Amniotic epithelial cell (primary cell): ENCODE measurements at places on chromosomes 12 and 14.

DNA sequence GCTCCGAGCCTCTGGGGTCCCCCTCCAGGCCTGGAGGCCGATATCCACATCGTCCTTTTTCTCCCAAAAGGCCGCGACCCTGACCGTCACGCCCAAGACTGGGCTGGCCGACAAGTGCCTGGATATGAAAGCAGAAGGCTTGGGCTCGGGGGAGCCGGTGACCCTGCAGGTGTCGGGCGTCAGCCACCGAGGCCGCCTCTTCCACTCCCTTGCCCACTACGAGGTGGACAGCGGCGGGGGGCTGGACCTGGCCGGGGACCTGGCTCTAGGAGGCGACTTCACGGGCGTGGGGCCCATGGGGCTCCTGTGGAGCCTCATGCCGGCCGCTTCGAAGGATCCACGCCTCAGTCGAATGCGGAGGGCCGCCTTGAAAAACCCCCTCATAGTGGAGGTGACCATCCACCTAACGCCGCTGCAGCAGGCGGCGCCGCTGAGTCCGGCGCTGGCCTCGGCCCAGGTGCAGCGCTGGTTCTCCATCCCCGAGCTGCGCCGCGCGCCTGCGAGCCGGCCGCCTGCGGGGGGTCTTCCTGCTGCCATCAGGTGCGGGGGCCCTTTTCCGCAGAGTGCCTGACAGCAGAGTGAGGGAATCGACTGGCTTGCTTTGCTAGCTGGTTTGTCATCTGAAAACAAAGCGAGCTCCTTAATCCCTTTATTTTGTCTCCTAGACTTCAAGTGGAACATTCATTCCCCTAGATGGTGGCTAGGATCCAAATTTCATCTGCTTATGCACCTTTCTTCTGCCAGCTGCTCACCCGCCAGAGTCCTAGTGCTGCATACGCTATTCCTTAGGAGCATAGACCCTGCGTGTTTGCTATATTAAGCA is 10.6 kb upstream of the DNAL1 start:
- DNase-seq: no peak

GRCh38 chr12:64781280-64782190 is 22.3 kb upstream of the GNS start:
- no peak for DNase-seq

- no peak for DNase-seq
Observed at GRCh38 chr14:101954501-101954900, 9.9 kb upstream of the DYNC1H1 start.

DNA sequence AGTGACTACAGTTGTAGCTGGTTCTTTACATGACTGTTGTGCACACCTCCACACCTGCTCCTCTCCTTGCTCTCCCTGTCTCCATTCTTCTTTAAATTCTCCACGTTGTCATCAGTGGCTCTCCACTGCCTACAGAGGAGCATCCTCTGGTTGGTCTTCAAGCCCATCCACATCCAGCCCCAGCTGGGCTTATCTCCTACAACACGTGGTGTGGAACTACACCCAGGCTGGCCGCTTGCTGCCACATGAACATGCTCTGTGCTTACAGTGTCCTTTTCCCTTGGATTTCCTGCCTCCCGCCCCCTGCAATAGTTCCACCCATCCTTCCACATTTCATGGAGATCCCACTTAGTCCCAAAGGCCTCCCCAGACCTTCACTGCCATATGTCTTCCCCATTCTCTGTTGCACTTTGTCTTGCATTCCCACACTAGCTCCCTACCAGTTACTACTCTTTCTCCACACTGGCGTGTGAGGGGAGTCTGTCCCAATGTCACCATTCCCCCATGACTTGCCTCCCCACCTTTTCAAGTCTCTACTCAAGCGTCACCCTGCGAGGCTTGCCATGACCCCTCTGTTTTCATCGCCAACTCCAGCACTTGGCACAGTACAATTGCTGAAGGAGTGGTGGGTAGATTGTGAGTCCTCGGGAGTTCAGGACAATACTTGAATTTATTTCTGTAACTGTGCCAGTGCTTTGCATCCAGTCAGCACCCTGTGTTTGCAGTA is 9.8 kb upstream of the MCRS1 start:
- DNase-seq: no peak

DNA sequence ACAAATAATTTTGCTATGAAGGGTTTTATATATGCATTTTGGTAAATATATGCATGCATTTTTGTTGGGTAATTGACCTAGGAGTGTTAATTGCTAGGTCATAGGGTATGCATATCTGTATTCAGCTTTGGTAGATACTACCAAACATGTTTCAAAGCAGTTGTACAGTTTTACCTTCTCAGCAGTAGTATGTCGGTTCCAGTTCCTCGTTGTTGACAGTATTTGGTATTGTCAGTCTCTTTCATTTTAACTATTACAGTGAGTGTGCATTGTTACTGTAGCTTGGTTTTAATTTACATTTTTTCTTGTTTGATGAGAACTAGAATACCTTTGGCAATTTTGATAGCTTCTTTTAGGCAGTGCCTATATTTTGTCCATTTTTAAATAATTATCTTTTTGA is 98.9 kb downstream of the ARID2 start:
- DNase-seq: no peak

DNA sequence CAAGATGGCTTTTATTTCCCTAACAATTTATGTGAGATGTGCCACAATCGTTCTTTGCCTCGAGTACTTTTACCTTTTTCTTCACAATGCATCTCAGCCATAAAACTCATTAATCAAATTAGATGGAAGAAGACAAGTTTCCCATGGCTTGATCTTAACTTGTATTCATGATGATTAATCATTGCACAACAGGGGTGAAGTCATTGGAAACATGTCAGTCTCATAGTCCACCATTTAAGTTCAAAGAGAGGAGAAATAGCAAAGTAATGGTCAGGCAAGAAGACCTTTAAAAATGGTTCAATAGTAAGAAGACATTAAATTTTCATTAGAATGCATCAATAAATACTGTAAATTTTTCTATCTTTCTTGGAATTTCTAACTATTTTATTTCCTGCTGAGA is 136.3 kb downstream of the FOXG1 start:
- no peak for DNase-seq

DNA sequence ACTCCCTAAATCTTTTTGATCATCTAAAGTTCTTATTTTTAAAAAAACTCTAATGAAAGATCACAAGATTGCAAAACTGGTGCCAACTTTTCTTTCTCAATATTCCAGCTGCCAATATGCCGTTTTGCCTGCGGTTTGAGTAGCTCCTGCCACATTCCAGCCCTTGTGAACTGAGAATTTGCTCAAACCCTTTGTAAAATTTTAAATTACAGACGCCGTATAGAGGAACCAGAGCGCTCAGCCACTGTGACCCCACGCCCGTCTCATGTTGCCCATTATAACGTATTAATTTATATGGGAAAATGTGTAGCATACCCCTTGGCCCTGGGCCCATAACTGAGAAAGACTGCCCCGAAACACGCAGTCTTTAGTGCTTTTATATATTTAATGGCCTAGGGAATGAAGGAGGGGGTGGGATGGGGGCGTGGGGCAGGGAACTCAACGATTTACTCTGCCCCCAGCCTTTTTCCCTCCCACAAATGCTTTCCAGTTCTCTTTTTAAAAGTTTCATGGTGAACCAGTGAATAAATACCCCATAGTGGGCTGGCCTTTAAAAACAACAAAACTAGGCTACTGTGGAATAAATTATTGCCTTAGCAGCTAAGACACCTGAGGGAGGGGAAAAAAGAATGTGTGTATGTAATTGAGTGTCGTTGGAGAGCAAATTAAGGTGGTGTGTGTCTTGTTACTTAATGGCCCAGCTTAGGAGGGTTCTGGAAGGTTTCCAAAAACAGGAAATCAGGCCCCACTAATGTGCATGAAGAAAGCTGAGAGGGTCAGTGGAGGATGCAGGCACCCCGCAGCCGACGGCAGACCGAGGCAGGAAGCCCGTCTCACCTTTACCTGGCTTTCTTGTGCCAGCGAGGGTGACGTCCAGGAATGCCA is 45.7 kb upstream of the RFLNA start:
- DNase-seq: no peak

- DNase-seq: no peak
Observed at GRCh38 chr14:96863327-96863985, 66.3 kb downstream of the VRK1 start.
